ENCODE measurements at places on chromosomes 6 and 20.

DNA sequence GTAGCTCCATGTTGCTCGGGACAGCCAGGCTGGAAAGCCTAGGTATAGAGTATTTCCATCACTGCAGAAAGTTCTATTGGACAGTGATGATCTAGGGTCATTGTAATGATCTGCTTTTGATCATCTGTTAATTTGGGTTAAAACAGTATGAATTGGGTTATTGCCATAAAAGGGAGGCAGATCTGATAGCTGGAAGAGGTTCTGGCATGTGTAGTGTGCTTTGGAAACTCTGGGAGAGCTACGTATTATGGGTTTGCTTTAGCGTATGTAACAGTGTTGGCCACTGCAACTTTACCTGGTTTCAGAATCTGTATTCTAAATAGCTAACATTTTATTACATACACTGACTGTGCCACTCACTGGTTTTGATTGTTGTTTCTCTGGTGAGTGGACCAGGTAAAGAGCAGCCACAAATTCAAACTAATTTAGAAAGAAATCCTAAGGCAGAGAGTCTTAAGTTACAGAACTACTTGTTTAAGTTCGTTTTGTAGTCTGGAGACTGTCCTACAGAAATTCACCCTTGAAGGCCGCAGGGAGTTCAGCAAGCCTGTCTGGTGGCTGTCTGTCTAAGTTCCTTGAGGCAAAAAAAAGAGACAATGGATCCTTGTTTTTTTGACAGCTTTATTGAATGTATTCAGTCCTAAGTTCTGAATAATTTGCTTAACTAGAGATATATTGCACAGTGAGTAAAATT, 300.3 kb downstream of the PRL start:
- DNase-seq = no peak

- DNase-seq = no peak
Observed at GRCh38 chr6:132814716-132815570, 574 bp downstream of the RPS12 start.

DNA sequence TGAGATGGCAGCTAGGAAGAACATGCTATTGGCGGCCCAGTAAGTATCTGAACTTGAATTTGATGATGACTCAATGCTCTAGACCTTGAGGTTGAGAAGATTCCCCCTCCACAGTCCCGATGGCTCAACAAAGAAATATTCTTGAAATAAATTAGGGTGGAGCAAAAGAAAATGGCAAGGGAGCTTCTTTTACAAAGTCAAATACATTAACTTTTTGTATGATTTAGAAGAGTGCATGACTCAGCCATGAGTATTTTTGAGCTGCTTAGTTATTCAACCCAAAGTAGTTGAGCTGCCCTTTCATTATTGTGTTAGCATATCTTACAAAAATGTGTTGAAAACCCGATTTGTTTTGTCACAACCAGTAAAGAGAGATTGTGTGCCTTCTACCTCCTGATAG, 7.6 kb downstream of the TFAP2C start:
- no peak for DNase-seq

GRCh38 chr6:136344420-136344819, 54.8 kb upstream of the BCLAF1 start:
- no peak for DNase-seq

DNA sequence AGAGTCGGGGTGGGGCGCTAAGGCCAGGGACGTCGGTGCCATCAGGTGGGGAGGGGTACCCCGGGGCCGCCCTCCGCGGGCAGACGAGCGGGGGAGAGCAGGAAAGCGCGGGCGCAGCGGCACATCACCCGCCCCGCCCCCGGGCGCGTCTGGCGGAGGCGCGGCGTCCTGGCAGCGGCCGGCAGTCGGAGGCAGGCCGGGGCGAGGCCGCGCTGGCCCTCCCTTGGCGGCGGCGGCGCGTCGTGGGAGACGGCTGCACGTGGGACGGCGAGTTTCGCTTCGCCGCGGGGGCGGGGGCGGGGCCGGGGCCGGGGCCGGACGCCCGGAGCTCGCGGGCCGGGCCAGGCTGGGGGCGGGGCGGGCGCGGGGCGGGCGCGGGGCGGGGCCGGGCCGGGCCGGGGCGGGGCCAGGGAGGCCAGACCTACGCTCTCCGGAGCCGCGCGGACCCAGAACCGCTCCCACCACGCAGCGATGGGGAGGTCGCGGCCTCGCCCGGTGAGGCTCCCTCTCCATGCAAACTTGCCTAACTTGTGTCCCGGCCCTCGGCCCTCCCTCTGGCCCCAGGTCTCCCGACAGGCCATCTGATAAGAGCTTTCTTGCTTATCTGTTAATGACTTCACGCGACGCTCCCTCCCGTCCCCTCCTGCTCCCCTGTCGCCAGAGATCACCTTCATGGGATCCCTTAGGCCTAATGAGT, 12.5 kb downstream of the ITPR3 start:
- peak; percentile 75 for DNase-seq

GRCh38 chr20:17665756-17666155, 16.3 kb downstream of the RRBP1 start:
- no peak for DNase-seq

DNA sequence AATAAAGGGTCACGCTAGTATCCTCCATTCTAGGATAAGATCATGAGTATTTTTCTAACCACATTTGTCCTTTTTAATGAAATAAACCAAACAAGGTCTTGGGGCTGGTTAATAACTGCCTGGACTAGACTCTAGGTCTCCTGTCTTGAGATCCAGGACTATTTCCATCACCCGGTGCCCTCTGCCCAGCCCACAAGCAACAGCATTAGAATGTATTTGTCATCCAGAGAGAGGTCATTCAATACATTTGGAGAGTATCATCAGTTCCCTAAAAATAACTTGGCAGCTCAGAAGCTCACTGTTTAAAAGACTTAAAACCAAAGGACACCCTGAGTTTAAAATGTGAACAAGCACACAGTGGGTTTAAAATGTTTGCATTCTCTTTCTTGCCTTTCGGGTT, 4.4 kb upstream of the RBM24 start:
- no peak for DNase-seq

GRCh38 chr6:83827050-83827449, 26.1 kb upstream of the RIPPLY2 start:
- DNase-seq = no peak

GRCh38 chr6:32943864-32944649, 3.2 kb upstream of the HLA-DMB start:
- peak; percentile 54 for DNase-seq

DNA sequence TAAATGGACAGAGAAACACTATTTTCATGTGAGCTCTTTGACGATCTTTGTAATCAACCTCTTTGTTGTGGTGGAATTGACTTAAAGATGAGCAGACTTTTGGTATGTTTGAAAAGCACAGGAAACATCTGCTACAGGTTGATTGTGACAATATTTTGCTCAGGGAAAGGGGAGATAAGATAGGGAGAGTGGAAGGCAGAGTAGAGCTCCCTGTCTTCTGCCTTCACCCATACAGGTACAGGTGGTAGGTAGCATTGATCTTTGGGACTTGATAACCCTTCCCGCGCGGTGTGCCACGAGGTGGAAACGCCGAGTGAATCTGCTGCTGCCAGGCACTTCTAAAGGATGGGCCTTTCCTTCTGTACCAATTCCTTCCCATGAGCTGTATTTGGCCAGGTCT, 183.6 kb downstream of the UTRN start:
- peak; percentile 4 for DNase-seq

- no peak for DNase-seq
Observed at GRCh38 chr6:87522686-87523085, 49.9 kb downstream of the SLC35A1 start.

GRCh38 chr6:140494321-140495108, 1120.1 kb upstream of the CITED2 start:
- DNase-seq = no peak

- DNase-seq = no peak
Observed at GRCh38 chr6:10418862-10419748, 4.2 kb upstream of the TFAP2A start.

- DNase-seq = peak; percentile 72
Observed at GRCh38 chr6:16684896-16685554, 76.2 kb downstream of the ATXN1 start.

GRCh38 chr20:37504404-37505096, 16.5 kb upstream of the NNAT start:
- DNase-seq = no peak

DNA sequence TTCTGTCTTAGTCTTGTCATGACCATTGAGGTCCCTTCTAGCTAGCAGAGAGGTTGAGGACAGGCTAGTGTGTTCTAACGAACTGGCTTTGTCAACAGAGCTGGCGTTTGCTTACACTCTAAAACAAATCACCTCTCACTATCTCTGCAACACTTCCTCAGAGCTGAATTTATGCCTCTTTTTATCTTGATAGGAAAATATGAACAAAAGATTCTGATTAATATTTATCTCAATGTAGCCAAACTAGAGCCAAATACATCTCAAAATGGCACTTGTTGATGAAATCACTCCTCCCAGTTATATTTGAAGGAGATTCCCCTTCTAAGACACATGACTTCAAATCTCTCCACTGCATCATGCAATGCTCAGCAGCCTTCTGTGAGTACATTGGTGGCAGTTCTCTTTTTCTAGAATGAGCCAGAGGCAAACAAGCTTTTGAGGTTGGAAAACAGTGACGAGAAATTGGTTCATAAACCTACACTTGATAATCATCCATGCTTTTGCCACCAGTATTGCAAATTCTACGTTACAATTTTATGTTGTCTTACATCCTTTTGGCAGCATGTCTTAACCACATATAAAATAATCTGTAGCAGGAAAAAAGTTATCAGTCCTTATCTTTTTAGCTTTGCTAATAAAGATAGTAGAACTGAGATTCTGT, 615.7 kb upstream of the CITED2 start:
- no peak for DNase-seq

DNA sequence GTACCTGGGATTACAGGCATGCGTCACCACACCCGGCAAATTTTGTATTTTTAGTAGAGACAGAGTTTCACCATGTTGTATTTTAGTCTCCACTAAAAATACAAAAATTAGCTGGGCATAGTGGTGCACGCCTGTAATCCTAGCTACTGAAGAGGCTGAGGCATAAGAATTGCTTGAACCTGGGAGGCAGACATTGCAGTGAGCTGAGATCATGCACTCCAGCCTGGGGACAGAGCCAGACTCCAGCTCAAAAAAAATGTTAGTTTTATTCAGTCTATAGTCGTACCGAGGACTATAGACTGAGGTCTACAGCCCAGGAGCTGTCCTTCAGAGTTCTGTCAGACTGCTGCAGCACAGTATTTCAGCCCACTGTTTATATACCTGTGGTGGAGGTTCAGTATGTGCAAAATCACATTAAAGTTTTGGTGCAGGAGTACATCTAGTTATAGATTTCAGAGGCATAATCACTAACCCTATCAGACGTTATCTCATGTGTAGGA, 3.6 kb upstream of the CASP8AP2 start:
- no peak for DNase-seq

GRCh38 chr6:158528826-158529225, 31.1 kb upstream of the TMEM181 start:
- no peak for DNase-seq

DNA sequence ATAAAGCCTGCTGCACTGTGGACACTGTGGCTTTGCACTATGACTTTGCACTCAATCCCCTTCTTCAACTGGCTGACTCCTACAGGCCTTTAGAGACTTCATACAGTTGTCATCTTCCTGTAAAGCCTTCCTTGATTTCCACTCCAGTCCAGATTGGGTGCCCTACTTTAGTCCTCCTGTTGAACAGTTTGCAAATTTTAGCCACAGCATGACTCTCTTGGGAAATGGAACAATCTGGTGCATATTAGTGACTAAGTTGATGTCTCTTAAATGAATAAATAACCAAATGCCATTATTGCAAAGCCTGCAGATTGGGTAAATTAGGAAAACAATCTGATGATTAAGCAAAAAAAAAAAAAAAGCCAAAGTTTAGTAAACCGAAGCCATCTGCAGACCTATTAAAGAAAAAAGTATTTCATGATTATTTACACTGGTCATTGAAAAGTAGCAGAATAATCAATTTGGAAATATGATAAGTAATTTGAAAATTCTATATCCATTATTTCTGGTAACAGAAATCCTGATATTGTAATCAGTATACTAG, 12.6 kb downstream of the PLCB4 start:
- no peak for DNase-seq

DNA sequence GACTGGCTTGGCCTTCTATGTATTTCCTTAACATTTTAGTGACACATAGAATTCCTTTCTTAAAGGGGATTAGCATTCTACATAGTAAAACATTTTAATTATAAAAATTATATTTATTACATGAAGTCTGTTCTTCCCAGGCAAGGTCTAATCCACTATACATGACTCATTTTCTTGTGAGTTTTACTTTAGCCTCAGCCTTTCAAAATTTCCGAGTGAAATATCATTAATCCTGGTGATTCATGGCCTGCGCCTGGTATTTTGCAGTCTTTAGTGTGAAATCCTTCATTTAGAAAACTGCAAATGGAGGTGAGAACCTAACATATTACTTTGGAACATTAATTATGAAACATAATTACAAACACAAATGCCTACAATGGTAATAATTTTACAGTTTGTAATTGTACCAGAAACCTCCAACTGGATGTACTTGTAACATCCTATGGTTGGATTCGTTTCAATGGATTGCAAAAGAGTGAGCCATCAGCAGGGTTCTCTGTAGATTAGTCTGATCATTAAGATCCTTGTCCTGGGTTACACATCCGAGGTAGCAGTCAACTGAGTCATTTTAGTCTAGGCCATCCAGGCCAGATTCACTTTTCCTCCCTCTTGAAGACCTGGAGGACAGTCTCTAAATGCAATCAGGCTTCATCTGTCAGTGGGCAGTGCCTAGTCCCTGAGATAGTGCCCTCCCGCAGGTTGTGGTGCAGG, 272.0 kb downstream of the PACRG start:
- DNase-seq = no peak

DNA sequence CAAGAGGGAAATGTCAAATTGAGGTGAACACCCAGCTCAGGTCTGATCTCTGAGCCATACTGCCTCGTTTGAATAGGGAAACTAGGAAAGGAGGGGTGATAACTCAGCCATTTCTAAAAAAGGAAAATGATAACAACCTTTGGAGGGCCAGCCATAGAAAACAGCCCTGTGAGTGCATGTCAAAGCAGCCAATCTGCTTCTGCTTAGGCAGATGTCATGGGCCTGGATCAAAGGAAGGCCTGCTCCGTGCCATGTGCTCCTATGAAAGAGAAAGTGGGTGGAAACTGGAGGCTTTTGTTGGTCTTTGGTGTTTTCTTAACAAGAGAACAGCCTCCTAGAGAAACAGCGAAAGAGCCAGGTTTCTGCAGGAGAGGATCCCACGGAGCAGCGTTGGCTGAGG, 428.0 kb downstream of the DHX35 start:
- DNase-seq = no peak

DNA sequence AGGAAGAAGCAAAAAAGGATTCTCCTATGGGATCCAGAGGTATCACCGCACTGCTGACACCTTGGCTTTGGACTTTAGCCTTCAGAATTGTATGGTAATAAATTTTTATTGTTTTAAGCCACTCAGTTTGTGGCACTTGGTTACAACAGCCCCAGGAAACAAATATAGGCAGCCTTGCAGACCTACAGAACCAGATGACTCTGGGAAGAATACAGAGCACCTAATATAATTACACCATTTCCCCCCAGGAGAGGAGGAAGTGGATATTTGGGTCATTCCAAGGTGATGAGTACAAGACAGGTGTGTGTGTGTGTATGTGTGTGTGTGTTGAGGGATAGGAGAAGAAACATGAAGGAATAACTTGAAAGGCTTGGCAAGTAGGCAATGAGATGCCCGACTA, 84.2 kb upstream of the ENPP5 start:
- no peak for DNase-seq

GRCh38 chr6:142275236-142276006, 26.4 kb upstream of the ADGRG6 start:
- no peak for DNase-seq
